ENCODE measurements at places on chromosomes 3 and 15. TPM values are rescaled to one million over a fixed set of nuclear protein-coding genes. Genes with fewer than 3 reads are reported as not detected.

Gene PEX5L
- not detected for total RNA-seq

GRCh38 chr3:14227856-14228255, 49.2 kb downstream of the LSM3 start:
- no peak overlapping the region for H3K4me3 ChIP-seq
- no peak overlapping the region for H3K27ac ChIP-seq
- peaks cover 2% of the 10 kb centered on the region for H3K36me3 ChIP-seq
- no peak for DNase-seq
- H3K4me1 ChIP-seq, result peaks cover 72% of the 10 kb centered on the region
- no peaks in the 10 kb centered on the region for H3K27me3 ChIP-seq

GRCh38 chr15:60255390-60255789, 142.4 kb downstream of the ANXA2 start:
- H3K36me3 ChIP-seq, result no peaks in the 10 kb centered on the region
- H3K4me1 ChIP-seq, result no peaks in the 10 kb centered on the region
- no peak overlapping the region for H3K27ac ChIP-seq
- DNase-seq, result no peak
- no peak overlapping the region for H3K4me3 ChIP-seq

DNA sequence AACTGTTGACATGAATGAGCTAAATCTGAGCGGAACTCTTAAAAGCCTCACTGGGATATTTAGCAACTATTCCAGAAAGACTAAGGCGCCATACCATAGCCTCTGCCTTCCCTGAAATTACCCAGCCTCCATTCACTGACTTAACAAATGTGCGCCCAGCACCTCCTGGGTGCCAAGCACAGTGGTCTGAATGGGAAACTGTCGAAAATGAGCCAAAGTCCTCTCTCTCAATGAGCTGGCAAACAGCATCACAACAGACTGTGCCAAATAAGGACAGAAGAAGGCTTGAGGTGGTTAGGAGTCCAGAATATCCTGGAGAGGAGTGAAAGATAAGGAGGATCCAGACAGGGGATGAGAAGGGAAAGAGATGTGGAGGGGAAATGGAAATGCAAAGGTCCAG, 332.4 kb downstream of the MAGI1 start:
- H3K4me1 ChIP-seq, result no peaks in the 10 kb centered on the region
- H3K27ac ChIP-seq, result no peak overlapping the region
- H3K27me3 ChIP-seq, result peaks cover 4% of the 10 kb centered on the region
- no peak for DNase-seq
